ENCODE measurements at places on chromosomes 2 and 18.

DNA sequence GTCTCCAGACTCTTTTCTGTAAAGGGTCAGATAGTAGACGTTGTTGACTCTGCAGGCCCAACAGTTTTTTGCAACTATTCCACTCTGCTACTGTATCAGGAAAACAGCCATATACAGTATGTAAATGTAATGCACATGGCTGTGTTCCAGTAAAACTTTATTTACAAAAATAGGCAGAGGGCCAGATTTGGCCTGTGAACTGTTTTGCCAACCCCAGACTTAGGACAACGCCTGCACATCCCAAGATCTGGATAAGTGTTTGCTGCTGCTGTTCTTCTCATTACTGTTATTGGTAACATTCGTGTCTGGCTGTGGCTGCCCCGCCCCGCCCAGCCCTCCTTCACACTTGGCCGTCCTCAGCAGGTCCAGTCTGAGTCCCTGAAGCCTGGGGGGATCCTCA, 94.6 kb upstream of the MCFD2 start:
- DNase-seq = no peak

DNA sequence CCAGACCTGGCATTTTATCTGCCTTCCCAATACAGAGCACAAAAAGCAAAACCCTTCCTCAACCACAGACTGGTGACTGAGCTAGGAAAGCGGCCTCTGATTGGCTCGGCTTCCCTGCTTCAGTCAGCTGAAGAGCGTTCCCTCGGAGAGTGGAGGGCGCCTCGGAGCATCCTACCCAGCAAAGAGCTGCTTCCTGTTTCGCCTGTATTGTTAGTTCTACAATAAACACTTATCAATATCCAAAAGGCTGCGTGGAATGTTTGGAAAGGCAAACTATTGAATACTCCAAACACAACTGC, 125.0 kb downstream of the CACNB4 start:
- DNase-seq = peak; percentile 42

- DNase-seq = no peak
Observed at GRCh38 chr2:166671801-166672200, 177.8 kb upstream of the SCN7A start.

DNA sequence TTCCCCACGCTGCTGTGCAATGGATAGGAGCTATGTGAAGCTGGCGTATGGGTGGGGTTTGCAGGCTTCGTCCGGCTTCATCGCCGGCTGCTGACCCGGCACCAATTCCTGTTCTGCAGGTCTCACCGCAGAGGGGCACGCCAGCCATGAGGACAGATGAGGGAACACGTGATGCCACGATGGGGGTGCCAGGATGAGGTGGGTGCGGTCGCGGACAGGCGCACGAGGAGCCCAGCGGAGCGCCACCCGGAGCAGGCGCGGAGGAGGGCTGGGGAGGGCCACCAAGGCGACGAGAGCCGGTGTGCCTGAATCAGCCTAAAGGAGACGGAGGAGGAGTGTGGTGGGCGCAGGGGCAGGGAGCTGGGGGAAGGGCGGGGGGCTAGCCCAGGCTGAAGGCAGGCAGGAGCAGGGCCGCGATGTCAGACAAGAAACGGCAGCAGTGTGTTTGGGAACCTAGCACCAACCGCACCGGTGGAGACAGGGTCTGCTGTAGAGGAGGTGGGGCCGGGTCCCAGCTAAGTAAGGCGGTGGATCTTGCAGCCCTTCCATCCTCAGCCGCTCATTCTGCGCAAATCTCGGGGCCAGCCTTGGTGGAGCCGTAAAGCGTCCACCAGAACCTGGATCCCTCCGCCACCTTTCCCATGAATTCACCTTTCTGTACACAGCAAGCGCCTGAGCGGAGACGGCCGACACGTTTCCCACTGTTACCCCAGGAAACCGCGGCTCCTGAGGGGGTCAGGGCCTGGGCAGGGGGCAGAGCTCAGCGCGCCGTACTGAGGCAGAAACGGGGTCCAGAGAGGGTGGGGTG, 17.0 kb upstream of the CD8A start:
- DNase-seq = peak; percentile 60

DNA sequence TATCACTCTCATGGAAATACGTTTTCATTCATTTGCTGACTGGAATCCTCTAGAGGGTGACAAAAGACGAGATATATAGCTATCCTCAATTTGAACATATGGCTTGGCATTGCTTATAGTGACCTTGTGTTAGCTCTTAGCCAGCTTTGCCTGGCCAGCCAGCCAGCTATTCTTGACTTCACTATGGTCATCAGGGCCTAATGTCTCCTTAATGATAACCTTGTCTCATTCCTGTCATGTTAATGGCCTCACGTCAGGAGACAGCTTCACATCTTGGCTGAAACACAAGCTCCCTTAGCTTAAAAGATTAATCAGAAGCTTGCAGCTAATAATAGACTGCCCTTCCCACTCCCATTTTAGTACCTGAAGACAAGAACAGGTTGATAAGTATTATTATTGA, 1517.5 kb upstream of the PIK3C3 start:
- DNase-seq = peak; percentile 14

All from NCI-H524 treated with DMSO at 0.1 percent for 48 hours (cell line).